Ureter (tissue), 1 donor: ENCODE measurements at places on chromosomes 7 and 10.
A peak's percentile ranks its signal among the peaks of the same experiment; 100 is the strongest.

GRCh38 chr10:88297103-88297502, 286.0 kb downstream of the RNLS start:
- no peak for DNase-seq

- DNase-seq = no peak
These were observed 320.8 kb upstream of the NFE2L3 start for GRCh38 chr7:25831062-25831691.

DNA sequence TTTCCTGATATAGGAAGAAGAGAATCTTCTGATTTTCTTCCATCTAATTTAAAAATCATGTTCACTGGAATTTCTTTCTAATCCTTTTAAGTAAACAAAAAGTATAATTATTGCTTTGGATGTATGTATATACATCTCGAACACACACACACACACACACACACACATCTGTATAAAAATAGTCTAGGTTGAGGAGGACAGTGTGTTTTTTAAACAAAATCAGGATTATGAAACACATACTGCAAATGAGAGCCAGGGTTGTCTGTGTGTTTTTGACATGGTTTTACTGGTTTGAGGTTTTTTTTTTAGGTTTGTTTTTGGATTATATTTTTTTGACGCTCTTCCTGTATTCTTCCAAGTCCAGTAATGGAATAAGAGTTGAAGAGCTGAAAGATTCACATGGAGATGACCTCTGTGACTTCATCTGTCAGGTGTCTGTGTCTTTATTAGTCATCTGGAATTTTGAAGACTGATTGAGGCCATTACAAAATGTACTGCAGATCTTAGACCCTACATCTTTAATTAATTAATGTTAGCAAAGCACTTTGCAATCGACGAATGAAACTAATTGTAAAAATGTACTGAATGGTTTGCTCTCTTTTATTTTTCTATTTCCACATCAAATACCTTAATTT, 237.1 kb downstream of the SUGCT start:
- DNase-seq = no peak

- no peak for DNase-seq
These were observed 298.7 kb downstream of the LRRTM3 start for GRCh38 chr10:67224553-67224952.

DNA sequence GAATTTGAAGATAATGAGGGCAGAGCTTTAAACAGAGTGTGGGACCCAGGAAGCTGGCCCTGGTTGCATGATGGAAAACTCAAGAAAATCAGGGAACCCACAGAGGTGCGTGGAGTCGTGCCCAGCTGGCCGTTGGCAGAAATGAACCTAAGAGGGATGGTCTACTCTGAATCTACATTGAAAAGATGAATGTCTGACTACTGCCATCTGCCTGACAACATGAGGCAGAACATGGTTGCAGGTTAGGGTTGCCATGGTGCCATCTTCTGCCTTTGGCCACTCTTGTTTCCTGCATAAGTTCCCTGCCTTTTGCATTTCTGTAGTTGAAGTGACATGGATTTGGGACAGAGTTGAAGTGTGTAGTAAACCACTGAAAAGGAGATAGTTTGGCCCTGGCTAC, 138.5 kb upstream of the COBL start:
- no peak for DNase-seq

DNA sequence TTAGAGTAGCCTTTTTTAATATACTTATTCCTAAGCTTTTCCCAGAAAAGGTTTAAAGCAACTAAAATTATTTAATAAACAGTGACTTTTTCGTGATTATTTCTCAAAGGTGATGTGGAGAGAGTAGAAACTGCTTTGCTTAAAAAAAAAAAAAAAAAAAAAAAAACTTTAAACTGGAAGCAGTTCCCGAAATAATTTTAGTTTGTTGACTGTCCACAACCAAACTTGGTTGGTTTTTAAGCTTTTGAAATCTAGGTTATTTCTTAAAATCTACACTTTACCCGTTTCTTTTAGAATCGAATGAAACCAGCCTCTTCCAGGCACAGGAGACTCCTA, 7.3 kb downstream of the SKAP2 start:
- DNase-seq = no peak

- DNase-seq = no peak
These were observed 1.3 kb downstream of the MBLAC1 start for GRCh38 chr7:100127866-100128636.

DNA sequence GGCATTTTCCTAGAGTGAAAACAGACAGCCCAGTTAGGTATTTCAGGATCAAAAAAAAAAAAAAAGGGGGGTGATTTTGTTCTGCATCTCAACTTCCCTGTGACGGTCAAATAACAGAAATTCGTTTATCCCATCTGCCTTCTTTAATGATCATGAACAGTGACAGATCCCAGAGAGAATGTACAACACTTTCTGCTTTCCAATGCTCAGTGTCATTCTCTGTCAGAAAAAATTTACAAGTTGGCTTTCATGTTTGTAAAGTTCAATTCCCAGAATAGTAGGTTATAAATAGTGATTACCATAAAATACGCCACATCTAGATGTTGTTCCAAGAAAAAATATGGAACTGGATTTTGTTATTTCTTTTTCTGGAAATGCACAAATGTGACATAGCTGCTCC, 1013.2 kb upstream of the PHF14 start:
- DNase-seq = no peak

- DNase-seq = no peak
These were observed 76.9 kb upstream of the EGR2 start for GRCh38 chr10:62893036-62893435.

GRCh38 chr10:112842832-112843360, 107.2 kb upstream of the TCF7L2 start:
- no peak for DNase-seq

- DNase-seq = peak; percentile 29
These were observed 35.0 kb downstream of the ELFN1 start for GRCh38 chr7:1704811-1705738.

GRCh38 chr7:11592699-11593098, 239.3 kb downstream of the THSD7A start:
- DNase-seq = no peak

DNA sequence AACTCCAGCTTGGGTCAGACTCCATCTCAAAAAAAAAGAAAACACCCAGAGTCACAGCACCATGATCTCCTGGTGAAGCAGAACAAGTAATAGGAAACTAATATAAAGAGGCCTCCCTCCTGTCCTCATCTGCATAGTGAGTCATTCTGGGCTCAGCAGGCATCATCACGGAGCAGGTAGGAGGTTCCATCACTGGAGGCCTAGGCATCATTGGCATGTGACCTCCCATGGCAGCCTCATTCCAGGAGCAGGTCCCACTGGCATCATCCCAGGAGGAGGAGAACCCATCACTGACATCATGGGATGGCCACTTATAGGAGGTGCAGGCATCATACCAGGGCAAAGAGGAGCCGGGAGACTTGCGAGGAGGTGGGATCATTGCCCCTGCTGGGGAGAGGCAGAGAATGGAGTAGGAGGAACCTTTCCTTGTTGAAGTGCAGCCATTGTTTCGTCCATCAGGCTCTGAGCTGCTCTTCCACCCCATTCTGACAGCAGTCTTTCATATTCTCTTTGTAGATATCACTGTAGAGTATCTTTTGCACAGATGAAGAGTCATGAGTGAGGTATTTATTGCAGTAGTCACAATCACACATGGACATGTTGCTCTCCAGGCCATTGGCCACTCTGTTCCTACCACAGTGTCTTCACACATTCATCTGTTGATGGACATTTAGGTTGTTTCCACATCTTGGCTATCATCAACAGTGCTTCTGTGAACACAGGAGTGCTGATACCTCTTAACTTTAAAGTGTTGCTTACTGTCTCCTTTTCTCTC, 73.8 kb downstream of the OSBPL3 start:
- no peak for DNase-seq

GRCh38 chr10:28587970-28588290, 55.0 kb downstream of the WAC start:
- DNase-seq = no peak

GRCh38 chr7:92064438-92065029, 69.7 kb downstream of the CYP51A1 start:
- DNase-seq = no peak

- DNase-seq = peak; percentile 82
These were observed 55.9 kb upstream of the MXI1 start for GRCh38 chr10:110151467-110151866.

GRCh38 chr10:73218431-73219191, 28.4 kb downstream of the DNAJC9 start:
- DNase-seq = no peak

- DNase-seq = peak; percentile 44
These were observed 2.7 kb upstream of the PRKRIP1 start for GRCh38 chr7:102393467-102393866.

DNA sequence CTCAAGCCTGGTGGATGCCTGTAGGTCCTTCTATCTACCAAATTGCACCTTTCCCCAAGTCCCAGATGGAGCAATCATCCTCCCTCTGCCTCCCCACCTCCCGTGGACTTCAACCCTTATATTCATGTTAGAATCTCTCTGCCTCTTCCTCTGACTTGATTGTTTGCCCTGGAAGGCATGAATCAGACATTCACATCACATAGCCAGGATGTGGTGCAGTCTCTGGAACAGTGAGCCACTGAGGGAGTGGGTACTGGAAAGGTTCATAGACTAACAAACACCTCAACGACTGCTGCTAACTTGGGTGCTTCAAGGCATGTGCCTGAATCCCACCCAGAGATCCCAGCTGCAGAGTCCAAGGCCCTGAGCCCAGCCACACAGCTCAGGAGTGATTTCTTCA, 494.0 kb downstream of the TNS3 start:
- DNase-seq = no peak

GRCh38 chr7:146787266-146787665, 670.7 kb downstream of the CNTNAP2 start:
- no peak for DNase-seq

- no peak for DNase-seq
These were observed 2.0 kb upstream of the PANK1 start for GRCh38 chr10:89646889-89647657.

DNA sequence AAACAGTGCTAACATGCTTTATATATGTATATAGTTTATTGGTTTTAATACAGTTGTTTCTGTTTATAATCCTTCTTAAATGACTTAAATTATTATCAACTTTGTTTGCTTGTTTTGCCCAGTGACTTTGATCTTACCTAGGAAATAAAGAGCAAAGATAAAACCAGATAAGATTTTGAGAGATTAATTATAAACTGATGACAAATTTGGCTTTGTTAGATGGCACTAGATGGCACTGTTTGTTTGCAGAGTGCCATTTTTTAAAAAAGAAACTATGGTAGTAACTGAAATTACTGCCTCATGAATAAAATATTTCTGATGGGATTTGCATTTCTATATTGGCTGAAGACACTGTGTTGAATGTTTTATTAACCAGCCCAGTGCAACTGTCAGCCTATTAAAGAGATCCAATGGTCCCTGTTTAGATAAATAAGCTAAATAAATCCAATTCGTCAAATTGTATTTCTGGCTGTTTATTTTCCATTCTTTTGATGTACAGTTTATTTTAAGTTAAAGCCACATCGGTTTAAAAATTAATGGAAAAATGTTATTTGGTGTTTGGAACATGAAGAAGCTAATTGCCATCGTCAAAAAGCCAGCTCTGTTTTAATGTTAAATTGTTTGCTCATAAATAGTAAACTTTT, 28.7 kb downstream of the VTI1A start:
- no peak for DNase-seq

DNA sequence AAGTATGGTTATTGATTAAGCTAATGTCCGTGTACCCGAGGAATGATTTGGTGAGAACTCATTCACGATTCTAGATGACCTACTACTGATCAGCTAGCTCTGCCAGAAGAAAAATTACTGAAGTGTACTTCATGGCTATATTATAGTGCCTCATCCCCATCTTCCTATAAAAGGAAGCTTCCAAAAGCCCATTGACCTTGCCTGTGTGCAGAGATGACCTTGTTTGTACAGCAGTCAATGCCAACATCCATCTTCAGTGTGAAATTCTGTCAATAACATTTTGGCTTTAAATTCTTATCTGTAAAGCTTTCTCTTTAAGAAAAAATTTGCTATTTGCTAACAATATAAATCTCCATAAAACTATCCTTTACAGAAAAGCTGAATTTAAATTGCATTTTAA, 315.7 kb downstream of the THSD7A start:
- DNase-seq = no peak

- no peak for DNase-seq
These were observed 91.7 kb upstream of the ADCY1 start for GRCh38 chr7:45482451-45482850.

GRCh38 chr7:105309235-105310169, 79.2 kb downstream of the SRPK2 start:
- DNase-seq = no peak

GRCh38 chr7:95547361-95548348, 48.7 kb downstream of the PDK4 start:
- no peak for DNase-seq

DNA sequence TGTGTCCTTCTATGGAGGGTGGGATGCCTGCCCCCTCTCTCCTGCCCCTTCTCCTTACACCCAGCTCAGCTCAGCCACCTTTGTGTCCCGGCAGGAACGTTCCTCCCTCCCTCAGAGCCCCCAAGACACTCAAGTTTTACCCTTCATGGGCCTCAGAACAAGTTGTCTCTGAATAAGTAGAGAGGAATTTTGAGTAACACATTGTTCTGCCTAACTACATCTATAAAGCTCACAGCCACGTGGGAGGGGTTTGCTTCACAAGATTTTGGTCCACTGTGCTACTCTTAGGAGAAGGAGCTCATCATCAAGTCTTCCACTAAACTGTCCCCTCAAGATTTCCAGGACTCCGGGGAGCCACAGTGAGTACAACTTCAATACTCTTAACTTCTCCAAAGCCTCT, 51.6 kb upstream of the ZNF32 start:
- DNase-seq = no peak

DNA sequence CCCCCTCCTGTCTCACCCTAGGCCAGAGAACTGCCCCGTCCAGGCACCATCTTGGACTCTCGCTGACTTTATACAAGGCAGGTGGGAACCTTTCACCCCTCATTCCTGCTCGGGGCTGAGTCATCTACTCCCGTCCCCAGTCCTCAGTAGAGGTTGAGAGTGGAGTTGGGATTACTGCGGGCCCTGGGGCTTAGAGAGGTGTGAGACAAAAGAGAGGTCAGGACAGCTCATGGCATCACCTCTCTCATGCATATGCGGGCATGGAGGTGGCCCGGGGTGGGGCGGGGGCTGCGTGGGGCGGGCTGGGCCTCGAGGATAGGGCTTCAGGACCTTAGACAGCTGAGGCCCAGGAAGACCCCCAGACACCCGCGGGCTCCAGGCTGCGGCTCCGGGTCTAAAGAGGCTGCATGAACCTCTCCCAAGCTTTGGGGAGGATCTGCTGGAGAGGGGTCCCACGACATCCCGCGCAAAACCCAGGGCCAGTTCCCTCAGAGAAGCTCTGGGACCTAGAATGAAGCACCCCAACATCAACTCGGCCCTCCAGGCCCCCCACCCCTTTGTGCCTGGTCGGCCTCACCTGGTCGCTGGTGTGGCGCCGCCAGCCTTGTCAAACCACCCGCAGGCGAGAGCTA, 317 bp downstream of the PDZD7 start:
- no peak for DNase-seq

- no peak for DNase-seq
These were observed 461.5 kb upstream of the COBL start for GRCh38 chr7:51778121-51778520.

DNA sequence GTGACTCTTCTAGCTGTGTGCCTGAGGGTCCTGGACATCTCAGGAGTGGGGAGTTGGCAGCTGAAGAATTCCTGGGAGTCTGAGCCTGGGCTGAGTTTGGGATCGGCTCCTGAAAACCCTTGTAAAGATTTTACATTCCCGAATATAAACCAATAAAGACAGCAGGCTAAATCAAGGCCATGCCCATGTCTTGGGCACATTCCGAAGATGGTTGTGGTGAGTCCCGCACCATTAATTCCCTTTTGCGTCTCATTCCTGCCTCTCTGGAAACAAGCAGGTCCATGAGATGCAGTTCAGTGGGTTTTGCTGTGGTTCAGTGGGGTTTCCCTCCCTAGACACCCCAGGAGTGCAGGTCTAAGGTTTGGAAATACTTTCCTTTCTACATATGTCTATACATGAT, 90.9 kb downstream of the COL26A1 start:
- DNase-seq = no peak
